ENCODE measurements at places on chromosomes 5 and 9.

DNA sequence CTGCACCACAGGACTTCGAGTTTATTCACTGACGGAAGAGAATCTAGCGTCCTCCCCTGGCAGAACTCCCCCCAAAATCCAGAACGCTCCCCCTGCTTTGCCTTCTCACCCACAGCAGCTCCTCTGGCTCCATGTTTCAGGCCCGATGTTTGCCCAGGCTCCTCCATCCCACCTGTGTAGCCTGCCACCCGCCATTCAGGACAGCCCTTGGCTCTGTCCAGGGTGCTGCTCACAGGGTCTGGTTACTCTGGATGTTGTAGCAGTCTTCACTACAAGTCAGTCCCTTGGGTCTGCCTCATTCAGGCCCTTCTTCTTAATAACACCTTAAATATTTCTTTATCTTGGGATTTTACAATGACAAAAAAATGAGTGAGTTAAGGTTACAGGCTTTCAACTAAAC, 41.3 kb upstream of the SV2C start:
- DNase-seq, result no peak

DNA sequence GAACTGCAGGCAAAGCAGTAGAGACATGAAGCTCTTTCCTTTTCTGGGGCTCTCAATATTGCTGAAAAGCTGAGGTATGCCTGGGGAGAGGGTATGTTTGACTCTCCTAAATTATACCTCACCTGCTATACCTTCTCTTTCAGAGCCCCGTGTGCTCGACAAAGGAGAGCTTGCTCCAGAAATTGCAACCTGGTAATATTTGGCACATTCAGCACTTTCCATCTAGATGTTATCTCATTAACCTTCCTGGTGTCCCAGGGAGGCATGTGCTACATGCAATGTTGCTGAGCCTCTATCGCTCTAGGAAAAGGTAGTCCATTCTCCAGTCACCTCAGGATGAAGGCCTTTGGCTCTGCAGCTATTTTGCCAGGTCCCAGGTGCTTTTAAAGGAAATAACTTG, 78.5 kb upstream of the ZSWIM6 start:
- no peak for DNase-seq

- DNase-seq, result no peak
Observed at GRCh38 chr5:65928860-65929259, 2.5 kb downstream of the ERBIN start.

DNA sequence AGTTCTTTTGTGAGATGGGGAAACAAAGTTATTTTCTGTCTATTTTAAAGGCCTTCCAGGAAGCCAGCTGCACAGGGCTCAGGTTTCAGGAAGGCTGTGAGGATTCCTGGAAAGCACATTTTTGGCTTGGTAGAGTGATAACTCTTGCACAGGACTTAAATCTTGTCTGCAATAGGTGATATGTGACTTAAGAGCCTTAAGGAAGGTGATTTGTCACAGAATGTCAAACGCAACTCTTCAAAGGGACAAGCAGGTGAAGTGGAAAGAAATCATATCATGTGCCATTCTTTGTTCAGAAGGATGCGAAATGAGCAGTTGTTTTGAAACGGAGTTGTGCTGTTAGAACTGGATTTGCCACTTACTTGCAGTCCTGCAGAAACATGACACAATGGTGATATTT, 459.3 kb downstream of the MAT2B start:
- DNase-seq, result no peak
